ENCODE measurements at places on chromosomes 1 and 21.

DNA sequence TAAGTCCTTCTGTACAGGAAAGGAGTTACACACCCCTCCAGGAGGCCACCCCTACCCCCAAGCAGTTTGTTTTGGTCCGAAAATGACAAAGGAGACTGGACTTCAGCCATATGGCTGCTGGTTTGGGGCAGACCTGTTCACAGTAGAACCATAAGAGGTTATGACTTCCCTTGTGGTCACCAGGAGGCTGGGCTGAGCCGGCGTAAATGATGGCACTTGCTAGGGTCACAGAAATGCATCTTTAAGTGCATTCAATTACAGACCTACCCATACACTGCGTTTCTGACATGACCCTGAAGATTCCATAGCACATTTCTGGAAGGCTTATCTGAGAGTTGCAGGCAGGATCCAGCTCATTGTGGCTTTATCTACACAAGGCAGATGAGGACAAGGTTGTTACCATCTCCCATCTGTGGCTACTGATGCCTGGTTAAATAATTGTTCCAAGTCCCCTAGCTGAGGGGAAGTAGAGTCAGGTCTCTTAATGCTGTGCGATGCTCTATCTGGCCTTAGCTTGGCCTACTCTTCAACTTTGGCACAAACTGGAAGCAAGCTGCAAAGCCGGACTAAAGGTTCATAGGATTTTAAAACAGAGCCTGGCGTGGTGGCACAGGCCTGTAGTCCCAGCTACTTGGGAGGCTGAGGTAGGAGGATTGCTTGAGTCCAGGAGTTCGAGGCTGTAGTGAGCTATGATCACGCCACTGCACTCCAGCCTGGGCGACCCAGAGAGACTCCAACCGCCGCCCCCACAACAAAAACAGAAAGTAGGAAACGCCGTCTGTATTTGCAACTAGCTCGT, 1.7 kb upstream of the TRIM67 start:
- no peak for DNase-seq

DNA sequence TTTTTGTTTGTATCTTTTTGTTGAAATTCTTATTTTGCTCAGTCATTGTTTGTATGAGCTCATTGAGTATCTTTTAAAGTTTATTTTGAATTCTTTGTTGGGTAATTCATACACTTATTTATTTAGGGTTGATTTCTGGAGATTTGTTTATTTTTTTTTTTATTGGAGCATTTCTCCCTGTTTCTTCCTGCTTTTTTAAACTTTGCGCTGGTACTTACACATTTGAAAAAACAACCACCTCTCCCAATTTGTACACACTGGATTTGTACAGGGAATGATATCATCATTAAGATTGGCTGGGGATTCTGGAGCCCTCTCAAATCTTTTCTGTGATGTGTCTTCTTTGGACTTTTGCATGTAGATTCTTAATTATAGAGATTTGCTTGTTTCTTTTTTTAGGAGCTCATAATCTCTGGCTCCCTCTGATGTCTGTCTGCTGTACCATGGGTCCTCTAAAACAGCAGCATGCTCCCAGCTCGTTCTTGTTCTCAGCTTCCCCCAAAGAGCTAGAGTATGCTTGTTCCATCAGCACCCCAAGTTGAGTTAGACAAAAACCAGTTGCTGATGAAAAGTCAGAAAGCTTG, 310.7 kb downstream of the DUSP10 start:
- no peak for DNase-seq

GRCh38 chr1:44681905-44682882, 7.7 kb downstream of the ARMH1 start:
- DNase-seq: no peak

DNA sequence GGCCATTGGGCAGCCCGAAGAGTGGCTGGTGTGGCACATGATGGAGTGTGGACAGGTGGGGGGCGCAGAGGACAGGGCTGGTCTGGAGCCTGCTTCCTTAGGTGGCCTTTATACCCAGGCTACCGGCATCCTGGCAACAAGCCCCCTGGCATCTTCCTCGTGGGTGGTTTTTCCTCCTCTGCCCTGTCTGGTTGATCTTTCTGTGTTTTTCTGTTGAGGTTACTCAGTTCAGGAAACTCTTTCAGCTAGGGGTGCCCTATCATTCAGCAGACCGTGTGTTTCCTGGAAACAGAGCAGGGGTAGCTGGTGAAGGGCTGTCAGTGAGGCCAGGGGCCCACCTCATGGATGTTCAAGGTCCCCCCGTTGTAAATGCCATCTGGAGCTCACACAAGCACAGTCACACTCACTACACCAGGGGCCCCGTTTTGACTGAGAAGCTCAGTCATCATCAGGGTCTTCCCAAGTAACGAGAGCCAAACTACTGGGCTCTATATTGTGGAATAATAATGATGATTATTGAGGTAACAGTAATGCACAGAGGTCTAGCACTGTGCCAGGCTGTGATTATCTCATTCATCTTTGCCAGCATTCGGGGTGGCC, at the start of gene KRTAP12-4:
TSS of gene KRTAP12-4 (minus strand) at position 84 of the 600 bp plus-strand sequence. CDS start at position 39, 45 bp downstream.
- no peak for DNase-seq

All from stromal cell of bone marrow (primary cell).